ENCODE measurements at places on chromosomes 2 and 18.

- DNase-seq: no peak
Measured at GRCh38 chr2:226030788-226031646, 631.5 kb downstream of the NYAP2 start.

GRCh38 chr2:168935810-168936581, 34.9 kb downstream of the G6PC2 start:
- DNase-seq: no peak

DNA sequence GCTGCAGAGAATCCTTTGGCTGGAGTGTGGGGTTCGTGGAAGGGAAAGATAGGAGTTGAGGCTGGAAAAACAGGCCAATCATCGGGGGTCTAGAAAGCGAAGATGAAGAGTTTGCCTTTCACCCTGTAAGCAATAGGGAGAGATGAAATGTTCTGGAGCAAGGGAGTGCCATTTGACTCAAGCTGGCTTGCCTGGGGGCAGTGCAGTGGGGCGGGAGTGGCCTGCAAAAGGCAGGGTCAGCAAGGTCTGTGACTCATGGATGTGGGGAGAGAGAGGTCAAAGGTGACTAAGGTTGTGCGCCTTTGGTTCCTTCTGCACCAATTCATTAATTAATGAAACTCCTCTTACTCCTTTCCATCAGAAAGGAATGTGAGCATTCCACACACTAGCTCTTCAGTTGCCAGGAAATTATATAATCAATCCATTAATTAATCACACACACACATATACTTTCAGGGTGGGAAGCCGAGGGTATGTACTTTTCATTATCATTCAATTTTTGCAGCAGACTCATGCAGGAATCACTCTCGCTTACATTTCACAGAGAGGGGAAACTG, 227.6 kb downstream of the MYCN start:
- DNase-seq: no peak

GRCh38 chr2:226994775-226995174, 158.9 kb downstream of the RHBDD1 start:
- no peak for DNase-seq

DNA sequence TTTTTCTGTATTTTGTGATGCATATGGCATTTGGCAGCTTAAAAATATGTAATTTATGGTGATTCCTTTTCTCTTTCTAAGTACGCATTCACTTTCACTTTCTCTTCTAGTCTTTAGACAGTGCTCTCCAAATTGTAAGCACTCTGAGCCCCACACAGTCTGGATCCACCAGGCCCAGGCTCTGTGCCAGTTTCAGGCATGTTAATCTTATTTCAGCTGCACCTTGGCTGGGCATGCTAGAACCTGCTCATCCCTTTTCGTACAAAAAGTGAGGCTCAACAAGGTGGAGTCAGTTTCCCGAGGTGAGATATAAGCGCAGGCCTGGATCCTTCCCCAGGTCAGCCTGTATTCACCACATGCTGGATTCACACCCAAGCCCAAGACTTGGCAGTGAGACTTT, 203.9 kb downstream of the MTX2 start:
- DNase-seq: no peak

DNA sequence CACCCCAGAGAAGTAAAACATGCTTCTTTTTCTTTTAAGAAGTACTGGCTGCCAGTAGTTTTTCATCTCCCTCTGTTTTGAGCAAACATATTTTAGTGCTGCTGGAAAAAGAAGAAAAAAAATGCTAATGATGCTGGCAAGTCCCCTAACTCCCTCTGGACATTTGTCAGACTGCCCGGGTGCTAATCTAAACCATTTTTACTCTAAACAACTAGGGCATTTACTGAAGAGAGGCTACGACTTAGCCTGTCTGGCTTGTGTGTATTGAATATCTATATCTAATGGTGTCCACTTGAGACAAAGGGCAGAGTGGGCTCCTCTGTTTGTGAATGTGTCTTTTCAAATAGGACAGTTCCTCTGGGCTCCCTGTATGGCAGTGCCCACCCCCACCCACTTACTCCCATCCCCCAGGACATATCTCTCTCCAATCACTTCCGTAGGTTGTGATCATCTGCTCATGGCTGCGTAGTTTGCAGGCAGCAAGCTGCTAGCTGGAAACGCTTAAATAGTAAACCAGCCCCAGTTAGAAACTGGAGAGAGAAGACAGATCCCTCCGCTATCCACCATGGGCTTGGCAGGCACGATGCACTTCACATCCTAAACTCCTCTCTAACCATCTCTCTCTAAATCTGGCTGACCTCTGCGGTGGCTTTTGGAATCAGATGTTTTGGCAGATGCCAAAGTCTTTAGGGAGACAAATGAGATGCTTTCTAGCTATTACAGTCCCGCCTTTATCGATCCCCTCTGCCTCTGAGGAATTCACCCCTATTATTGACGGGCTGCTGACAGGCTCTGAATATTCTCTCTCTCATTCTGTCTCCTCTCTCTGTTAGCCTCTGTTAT, 58.3 kb downstream of the DOCK10 start:
- no peak for DNase-seq

GRCh38 chr2:241350878-241351639, 5.0 kb upstream of the FARP2 start:
- no peak for DNase-seq

DNA sequence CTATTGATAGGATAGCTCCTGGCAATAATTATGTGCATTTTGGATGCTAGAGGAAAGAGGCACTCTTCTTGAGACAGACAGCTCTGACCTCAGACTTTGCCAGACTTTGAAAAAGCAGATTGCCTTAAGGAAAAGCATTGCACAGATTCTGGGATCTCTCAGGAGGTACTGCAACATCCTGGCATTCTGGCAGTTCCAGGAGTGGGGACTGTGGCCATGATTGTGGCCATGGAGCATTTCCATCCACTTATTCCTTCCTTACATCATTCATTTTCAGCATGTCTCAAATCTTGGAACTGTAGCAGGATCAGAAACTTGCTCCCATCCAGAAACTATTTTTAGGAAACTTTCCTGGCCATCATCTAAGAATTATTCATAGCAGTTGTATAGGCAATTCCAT, 144.9 kb upstream of the FOSL2 start:
- DNase-seq: no peak

DNA sequence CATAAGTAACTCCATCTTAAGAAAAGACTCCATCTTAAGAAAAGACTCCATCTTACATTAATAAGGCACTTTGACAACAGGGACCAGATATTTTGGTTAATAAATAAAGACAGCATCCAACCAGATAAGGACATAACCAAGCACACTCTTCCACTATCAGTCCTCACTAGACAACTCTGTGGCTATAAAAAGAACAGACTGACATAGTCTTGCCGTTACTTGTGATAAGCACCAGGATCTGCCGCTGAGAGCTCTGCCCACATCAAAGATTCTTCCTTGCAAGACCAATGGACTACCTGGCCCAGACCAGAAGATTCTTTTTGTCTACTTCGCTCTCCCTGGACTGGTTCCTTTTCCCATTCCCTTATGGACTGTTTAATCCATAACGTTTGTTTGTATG, 667.4 kb downstream of the NYAP2 start:
- DNase-seq: no peak

GRCh38 chr18:66193394-66193793, 410.5 kb downstream of the CDH19 start:
- no peak for DNase-seq

GRCh38 chr2:68637047-68637446, 6.3 kb upstream of the PROKR1 start:
- DNase-seq: no peak

- no peak for DNase-seq
Measured at GRCh38 chr18:30132959-30133358, 909.6 kb downstream of the DSC3 start.

- no peak for DNase-seq
Measured at GRCh38 chr18:28789502-28789901, 612.6 kb upstream of the CDH2 start.

DNA sequence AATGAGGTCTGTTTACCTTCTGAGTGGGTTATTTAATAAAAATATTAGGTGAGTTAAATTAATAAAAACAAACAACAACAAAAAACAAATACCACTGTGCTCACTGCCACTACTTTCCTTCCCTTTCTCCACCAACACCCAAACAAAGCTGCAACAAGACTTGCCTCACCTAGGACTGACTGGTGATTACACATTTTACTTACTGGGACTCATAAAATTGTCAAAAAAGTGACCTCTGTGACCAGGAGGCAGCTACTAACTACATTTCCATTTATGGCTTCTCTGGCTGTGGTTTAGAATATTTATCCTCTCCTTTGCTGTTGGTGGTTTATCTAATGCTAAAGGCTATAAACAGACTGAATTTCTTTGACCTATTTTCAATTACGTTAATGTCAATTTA, 39.8 kb downstream of the EFEMP1 start:
- no peak for DNase-seq

DNA sequence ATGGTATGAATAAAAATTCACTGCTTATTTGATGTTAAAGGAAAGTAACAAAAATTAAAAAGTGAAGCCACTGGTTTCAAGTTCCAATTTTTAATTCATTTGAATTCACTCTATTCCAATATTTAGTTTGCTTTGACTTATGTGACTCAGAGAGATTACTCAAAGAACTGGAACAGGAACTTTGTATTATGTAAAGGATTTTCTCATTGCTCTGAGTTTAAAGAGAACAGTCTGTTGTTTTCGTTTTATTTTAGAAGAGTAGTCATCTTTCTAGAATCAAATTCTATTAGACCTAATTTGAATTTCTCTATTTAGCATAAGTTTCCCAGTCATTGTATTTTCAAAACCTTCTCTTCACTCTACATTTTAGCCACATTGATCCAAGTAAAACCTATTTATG, 300.1 kb upstream of the SLC8A1 start:
- DNase-seq: no peak

- no peak for DNase-seq
Measured at GRCh38 chr2:233422649-233423551, 68.6 kb downstream of the DGKD start.

- no peak for DNase-seq
Measured at GRCh38 chr2:99507937-99508818, 18.4 kb upstream of the REV1 start.

- no peak for DNase-seq
Measured at GRCh38 chr2:127568128-127568527, 32.6 kb downstream of the MYO7B start.

DNA sequence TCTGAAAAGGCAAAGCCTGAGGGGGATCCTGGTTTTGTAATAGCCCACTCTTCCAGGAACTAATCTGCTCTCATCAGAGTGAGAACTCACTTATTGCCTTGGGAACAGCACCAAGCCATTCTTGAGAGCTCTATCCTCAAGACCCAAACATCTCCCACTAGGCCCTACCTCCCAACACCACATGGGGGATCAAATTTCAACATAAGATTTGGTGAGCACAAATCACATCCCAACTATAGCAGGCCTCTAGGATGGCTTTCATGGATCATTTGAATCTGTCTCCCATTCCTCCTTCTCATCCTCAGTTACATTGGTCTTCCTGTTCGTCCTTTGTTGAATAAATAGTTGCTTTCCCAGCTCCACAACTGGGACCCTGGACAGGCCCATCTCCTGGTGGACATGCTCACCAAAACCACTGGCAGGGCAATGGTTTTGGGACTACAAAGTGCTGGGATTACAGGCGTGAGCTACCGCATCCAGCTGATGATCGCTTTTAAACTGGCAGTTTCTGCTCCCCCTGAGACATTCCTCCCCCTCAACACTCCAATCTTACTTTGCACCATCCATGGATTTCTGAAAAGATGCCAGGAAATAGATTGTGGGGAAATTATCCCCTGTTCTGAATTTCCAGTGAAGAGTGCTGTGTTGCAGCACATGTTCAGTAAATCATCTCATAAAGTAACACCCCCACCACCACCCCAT, 42.6 kb downstream of the MCFD2 start:
- DNase-seq: no peak

DNA sequence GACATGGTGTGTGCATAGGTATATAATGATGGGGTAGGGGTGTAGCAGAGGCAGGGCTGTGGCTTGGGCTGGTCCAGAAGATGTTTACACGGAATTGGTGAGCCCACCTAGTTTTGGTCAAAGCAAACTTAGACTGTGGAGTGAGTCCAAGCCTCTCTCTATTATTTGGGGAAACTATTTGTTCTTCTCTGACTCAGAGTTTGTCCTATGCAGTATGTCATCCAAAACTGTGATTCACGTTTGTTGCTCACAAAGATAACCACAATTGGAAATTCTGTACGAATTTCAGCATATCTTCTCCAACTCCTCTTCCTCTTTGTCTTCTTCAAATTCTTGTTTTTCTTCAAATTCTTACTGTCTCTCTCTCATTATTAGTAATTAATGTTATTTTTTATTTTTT, 292.9 kb downstream of the XIRP2 start:
- no peak for DNase-seq

DNA sequence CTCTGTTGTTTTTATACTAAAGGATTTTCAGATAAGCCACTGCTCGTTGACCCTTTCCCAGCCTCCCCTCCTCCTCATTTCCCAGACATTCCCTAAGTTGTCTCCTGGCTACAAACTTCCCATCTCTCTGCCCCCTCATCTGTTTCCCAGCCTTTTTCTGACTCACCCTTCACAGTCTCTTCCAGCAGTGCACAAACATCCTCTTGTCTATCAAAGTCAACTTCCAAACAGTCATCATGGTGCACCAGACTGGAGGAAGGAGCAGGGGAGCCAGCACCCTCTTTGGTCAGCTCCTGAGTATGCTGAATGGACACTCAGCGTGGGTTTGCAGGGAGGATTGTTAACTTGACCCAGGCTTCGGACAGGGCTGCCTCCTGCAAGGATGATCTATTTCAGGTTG, 26.6 kb upstream of the SPRED2 start:
- DNase-seq: no peak

DNA sequence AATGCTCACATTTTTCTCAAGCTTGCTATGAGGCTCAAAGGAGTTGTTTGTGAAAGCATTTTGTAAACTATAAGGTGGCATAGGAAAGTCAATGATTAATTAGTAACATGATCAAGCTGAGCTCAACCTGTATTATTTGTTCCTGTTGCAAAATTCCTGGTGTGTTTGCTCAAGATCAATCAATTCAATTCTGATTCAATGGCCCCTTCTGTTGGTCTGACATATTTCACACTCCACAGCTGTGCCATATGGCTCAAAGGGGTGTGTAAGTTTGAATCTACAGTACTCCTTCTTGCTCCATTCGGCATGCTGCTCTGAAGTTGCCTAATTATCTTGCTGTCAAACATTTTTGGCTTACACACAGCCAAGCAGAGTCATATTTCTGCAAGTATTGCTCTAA, 341.6 kb upstream of the LRP1B start:
- DNase-seq: no peak

DNA sequence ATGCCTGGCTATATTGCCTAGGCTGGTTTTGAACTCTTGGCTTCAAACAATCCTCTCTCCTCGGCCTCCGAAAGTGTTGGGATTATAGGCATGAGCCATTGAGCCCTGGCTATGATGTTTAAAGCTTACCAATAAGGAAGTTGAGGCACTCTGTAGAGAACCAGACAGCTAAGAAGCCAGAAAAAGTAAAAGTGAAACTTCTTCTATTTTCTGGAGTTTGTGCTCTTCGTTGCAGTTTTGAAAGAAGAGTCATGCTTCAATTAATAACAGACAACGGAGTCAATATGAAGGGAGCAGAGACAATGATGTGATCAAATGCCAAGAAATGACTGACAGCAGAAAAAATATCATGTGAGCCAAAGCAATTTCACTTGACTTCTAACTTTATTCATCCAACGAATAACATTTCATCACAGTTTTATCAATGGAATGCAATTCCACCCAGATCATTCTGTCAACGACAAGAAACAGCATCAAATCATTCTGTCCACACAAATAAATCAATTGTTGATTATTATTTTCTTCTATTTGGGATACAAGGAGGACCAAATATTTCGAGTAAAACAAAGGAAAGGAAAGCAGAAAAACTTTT, 175.5 kb upstream of the CELF4 start:
- DNase-seq: no peak
